ENCODE measurements at places on chromosomes 6 and 20. TPM values are rescaled to one million over a fixed set of nuclear protein-coding genes. Genes with fewer than 3 reads are reported as not detected.

FOXS1 gene
- 0.46 TPM for total RNA-seq

SRSF12 gene
- 1.0 TPM for total RNA-seq

LRFN2 gene
- not detected for total RNA-seq

ADGRG6 gene
- 52.7 TPM for total RNA-seq

GRIK2 gene
- total RNA-seq: 0.28 TPM

HAO1 gene
- total RNA-seq: not detected

ADGRF1 gene
- not detected for total RNA-seq

POLH gene
- 10.3 TPM for total RNA-seq

RAB5IF gene
- total RNA-seq: 279 TPM

GSTA2 gene
- not detected for total RNA-seq

C6orf136 gene
- 13.3 TPM for total RNA-seq

ME1 gene
- 39.6 TPM for total RNA-seq

MTFR2 gene
- 13.6 TPM for total RNA-seq

CFAP206 gene
- 0.17 TPM for total RNA-seq

BANF2 gene
- not detected for total RNA-seq

SLC16A10 gene
- 0.35 TPM for total RNA-seq

CLIC5 gene
- total RNA-seq: not detected

SLC24A3 gene
- 0.03 TPM for total RNA-seq

PTGIS gene
- not detected for total RNA-seq

NTSR1 gene
- 0.16 TPM for total RNA-seq

RIPK1 gene
- total RNA-seq: 12.7 TPM

MCCD1 gene
- total RNA-seq: not detected

SEMG1 gene
- total RNA-seq: not detected

KCNS1 gene
- total RNA-seq: not detected

CST4 gene
- total RNA-seq: not detected

SYNDIG1 gene
- 2.7 TPM for total RNA-seq

COL21A1 gene
- total RNA-seq: 0.72 TPM

PM20D2 gene
- total RNA-seq: 13.3 TPM

FKBP1C gene
- 2.0 TPM for total RNA-seq

UBE2J1 gene
- 14.8 TPM for total RNA-seq

LINC00237 gene
- total RNA-seq: not detected

CCN6 gene
- total RNA-seq: not detected

LTB gene
- total RNA-seq: 0.25 TPM

CDH4 gene
- total RNA-seq: 7.8 TPM

Measured in A549 treated with RU486 at 1 μM for 4 hours (cell line).